ENCODE measurements at places on chromosomes 3 and 15. TPM values are rescaled to one million over a fixed set of nuclear protein-coding genes. Genes with fewer than 3 reads are reported as not detected.

DNA sequence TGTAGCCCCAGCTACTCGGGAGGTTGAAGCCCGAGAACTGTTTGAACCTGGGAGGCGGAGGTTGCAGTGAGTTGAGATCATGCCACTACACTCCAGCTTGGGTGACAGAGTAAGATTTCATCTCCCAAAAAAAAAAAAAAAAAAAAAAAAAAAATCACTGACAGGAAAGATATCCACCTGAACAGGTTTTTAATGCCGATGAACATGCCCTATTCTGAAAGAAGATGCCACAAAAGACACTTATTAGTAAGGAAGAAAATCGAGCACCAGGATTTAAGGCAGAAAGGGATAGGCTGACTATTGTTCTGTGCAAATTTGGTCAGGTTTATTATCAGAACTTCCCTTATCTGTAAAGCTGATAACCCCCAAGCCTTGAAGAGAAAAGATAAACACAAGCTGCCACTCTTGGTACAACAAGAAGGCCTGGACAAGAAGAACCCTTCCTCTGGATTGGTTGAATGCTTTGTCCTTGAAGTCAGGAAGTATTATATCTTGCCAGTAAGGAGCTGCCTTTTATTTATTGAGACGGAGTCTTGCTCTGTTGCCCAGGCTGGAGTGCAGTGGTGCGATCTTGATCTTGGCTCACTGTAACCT is 2.7 kb upstream of the PARP16 start:
- DNase-seq, result no peak

DNA sequence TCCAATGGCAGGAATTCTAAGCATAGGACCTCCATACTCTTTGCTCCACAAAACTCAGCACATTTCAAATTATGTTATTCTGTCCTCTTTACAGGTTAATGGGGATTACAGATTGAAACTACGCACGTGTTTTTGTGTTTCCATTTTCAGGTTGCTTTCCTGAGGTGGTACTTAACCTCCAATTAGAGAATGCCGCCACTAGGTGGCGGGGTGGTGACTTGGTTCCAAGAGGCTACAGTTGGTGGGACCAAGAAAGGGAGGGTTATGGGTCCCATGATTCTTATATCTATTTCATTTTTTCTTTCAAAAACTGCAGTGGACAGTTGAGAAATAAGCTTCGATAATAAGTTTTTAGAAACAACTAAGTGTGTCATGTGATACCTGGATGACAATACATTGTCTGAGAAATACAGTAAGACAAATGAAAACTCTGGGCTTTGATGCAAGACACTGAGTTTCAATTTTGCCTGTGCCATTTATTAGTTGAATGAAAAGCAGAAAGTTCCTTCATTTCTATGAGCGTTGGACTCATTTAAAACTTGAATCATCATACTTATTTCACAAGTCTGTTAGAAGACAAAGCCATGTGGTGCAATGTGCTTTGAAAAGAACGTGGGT is 539.0 kb downstream of the FGF12 start:
- DNase-seq, result peak; percentile 19

- DNase-seq, result no peak
These were observed 425.1 kb upstream of the NECTIN3 start for GRCh38 chr3:110646496-110646895.

- no peak for DNase-seq
These were observed 521.5 kb upstream of the PPP2R3A start for GRCh38 chr3:135444058-135444457.

DNA sequence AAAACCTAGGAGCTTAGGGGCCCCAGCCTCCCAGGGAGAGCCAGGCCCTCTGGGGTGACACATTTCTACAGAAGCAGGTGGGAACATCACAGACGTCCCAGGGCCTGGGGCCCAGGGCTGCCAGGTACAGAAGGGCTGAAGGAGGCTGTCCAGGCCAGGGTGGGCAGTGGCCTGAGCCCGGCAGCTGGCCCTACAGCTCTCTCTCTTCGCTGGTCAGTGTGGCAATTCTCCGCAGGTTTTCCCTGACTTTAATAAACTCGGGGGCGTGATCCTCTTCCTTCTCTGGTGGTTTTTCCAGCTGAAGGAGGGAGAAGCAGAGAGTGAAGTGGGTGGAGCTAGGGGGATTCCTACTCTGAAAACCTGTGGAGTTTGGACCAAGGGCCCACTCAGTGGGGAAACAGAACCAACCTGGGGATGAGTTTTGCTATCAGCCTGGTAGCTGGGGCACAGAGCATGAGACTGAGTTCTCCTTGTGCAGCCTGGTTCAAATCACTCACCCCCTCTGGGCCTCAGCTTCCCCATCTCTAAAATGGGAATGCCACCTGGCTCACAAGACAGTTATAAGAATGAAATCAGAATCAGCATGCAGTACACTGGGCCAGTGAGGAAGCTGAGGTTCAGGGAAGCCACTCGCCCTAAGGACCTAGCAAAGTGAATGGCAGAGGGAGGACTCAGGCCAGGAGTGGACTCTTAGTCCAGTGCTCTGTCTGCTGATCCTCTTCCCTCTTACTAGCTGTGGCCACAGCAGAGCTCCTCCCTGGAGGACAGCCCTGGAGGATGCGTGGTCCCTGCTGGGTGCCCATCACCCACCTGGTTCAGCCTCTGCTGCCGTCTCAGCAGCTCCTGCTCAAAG is 10.6 kb downstream of the FAM107A start:
- no peak for DNase-seq

FGF12 gene
- 255 TPM for total RNA-seq

- no peak for DNase-seq
These were observed 351.4 kb downstream of the CNTN3 start for GRCh38 chr3:74263031-74263430.

Measured in heart right ventricle (tissue), 16 donors.